ENCODE measurements at places on chromosomes 16 and 17.
A peak's percentile ranks its signal among the peaks of the same experiment; 100 is the strongest.

DNA sequence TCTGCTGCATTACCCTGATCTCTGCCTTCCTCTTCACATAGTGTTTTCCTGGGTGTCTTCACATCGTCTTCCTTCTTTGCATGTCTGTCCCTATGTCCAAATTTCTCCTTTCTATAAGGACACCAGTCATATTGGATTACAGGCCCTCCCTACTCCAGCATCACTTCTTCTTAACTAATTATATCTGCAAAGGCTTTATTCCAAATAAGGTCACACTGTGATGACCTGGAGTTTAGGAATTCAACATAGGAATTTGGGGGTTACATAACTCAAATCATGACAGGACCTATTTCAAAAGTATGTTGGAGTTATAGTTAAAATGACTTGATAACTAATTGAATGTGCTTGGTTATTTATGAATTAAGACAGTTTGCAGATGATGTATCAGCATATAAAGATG is 490.5 kb upstream of the ERCC4 start:
- no peak for DNase-seq

GRCh38 chr16:75010427-75010826 is 11.6 kb downstream of the ZNRF1 start:
- no peak for DNase-seq

DNA sequence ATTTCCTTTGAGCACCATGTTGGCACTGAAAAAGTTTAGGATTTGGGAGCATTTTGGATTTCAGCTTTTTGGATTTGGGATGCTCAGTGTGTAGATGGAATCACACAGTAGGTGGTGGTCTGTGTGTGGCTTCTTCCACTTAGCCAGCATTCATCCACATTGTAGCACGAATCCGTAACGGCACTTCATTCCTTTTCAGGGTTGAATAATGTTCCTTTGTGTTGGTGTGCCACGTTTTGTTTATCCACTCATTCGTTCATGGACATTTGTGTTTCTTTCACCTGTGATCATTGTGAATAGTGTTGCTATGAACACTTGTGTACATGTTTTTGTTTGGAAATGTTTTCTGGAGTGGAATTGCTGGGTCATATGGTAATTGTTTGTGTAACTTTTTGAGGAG is 85.1 kb downstream of the RAP1GAP2 start:
- DNase-seq: no peak

GRCh38 chr16:4315186-4316107 is at the start of gene GLIS2:
Gene GLIS2, plus strand, starts transcription at chr16:4316067. Its CDS starts 16,214 bp downstream, at chr16:4332281.
- peak; percentile 94 for DNase-seq

DNA sequence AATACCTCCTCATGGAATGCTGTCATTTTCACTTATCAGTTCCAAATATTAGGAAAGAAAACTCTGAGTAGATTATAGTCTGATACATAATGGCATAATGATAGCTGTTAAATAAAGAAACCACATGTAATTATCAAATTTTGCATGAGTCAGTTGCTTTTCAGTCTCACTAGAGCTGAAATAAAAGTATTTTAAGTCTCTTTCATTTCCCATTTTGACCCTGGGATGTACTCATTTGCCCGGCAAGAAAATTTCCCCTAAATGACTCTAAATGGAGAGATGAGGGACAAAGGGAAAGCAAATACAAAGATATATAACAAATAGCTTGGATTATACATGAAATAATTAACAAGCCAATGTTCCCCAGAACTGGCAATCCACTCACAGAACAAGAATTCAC is 47.9 kb upstream of the CPHXL start:
- DNase-seq: no peak

DNA sequence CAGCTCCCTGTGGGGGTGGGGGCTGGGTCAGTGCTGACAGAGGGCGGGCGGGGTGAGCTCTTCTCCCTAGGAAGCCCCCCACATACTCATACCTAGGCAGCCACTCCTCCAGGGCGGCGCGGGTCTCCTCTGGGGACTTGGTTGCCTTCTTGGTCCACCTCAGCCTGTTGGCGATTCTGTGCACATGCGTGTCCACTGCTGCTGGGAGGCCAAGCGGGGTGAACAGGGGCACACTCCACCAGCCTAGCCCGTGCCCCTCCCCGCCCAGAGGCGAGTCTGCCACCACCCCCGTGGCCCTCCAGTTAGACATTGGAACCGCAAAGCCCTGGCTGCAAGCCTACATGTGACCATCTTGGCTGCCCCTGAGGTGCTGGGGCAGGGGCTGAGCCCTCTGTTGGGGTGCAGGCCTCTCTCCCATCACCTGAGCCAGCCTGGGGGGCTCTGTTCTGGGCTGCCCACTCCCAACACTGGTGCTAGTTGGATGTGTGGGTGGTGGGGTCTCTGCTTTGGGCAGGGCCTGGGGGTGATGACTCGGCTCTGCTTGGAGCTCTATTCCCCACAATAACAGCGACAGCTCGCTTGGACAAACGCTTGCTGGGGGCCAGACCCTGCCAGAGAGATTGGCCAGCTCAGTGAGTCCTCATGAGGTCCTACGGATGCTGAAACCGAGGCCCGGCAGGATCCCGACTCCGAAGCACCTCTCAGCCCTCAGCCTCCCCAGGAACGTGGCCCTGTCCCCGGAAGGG is 7.4 kb downstream of the NTHL1 start:
- no peak for DNase-seq
